ENCODE measurements at places on chromosomes 6 and 20. TPM values are rescaled to one million over a fixed set of nuclear protein-coding genes. Genes with fewer than 3 reads are reported as not detected.

PTCRA gene
- total RNA-seq, result under 0.01 TPM

C20orf204 gene
- total RNA-seq, result 3.0 TPM

SNX3 gene
- 87.8 TPM for total RNA-seq

ZSCAN16 gene
- total RNA-seq, result 5.7 TPM

TREML2 gene
- 8.1 TPM for total RNA-seq

ANKEF1 gene
- total RNA-seq, result 1.3 TPM

COMMD7 gene
- 43.4 TPM for total RNA-seq

NFKBIE gene
- total RNA-seq, result 38.8 TPM

APOBEC2 gene
- not detected for total RNA-seq

Data from hematopoietic multipotent progenitor cell (in vitro differentiated cells).